ENCODE measurements at places on chromosomes 4 and X.

DNA sequence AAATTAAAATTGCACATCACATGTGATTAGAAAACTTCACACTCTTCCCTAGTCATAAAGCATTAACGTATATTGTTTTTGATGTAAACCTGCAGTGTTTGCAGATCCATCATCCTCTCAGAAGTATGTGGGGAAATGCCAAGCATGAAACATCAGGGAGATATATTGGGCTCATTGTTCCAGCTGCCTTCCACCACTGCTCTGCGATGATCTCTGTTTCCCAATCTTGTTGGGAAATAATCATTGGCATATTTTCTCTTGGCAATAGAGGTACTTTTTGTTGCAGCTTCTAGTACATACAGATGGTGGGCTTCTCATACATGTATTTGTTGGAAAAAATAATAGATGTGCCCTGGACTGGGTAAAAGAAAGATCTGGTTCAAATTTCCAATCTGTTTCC is 466.3 kb upstream of the HS3ST1 start:
- no peak for DNase-seq

DNA sequence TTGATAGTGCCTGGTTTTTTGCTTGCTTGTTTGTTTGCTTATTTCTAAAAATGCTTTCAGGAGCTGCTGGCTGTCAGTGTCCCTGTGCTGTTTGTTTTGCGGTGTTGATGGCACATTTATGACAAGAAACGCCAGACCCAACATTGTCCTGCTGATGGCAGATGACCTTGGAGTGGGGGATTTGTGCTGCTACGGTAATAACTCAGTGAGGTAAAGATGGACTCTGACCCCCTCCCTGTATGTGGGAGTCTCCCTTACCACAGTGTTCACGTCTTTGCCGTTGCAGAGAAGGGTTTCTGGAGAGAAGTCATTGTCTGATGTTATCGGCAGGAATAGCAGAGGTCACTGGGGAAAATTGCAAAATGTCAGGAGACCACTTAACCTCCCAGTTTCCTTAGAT is at the start of gene ARSH:
Gene ARSH (plus strand): TSS at position 52 of the 400 bp plus-strand sequence. CDS start 67 bp downstream, at position 119.
- no peak for DNase-seq

DNA sequence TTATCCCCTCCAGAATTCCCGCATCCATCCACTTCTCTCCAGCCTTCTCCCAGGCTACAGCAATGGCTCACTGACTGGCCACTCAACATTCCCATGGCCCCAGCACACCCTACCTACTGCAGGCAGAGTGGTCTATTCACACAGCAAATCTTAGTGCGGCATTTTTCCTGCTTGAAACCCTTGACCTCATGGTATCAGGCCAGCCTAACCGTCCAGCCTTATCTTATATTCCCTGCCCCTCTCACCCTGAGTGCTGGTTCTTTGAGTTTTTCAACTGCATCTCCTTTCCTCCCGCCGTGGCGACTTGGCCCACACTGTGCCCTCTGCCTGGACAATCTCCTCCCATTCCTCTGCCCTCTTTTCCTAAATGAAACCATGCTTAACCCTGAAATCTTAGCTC is 10.0 kb upstream of the S100G start:
- no peak for DNase-seq

- no peak for DNase-seq
Observed at GRCh38 chr4:76494871-76495590, 60.0 kb downstream of the SHROOM3 start.

DNA sequence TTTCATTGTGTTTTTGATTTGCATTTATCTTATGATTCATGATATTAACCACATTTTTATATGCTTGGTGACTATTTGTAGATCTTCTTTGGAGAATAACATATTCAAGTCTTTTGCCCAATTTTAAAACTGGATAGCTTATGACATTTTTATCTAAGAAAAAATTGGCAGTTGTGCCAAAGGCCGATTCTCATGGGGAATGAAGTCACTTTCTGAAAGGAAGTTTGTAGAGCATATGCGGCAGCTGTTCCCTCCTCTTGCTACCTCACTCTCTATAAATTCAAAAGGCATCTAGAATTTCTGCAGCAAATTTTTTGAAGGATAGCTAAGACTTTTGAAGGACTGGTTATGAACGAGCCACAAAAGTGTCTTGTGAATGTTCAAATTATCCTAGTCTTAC is 2353.5 kb downstream of the ARAP2 start:
- DNase-seq = no peak

GRCh38 chr4:176769514-176769913 is 23.2 kb downstream of the VEGFC start:
- DNase-seq = no peak

- no peak for DNase-seq
Observed at GRCh38 chrX:72308566-72309296, 3.0 kb upstream of the CITED1 start.

- no peak for DNase-seq
Observed at GRCh38 chr4:75235359-75235951, 278.7 kb downstream of the RCHY1 start.

- no peak for DNase-seq
Observed at GRCh38 chr4:6472387-6473263, at the start of gene PPP2R2C. Gene PPP2R2C, minus strand, starts transcription at chr4:6472614. Its CDS starts 385 bp downstream, at chr4:6472229.

GRCh38 chr4:120682981-120683380 is 239.5 kb downstream of the PRDM5 start:
- DNase-seq = no peak

GRCh38 chrX:57135287-57135686 is 1.9 kb downstream of the SPIN2A start:
- DNase-seq = no peak

DNA sequence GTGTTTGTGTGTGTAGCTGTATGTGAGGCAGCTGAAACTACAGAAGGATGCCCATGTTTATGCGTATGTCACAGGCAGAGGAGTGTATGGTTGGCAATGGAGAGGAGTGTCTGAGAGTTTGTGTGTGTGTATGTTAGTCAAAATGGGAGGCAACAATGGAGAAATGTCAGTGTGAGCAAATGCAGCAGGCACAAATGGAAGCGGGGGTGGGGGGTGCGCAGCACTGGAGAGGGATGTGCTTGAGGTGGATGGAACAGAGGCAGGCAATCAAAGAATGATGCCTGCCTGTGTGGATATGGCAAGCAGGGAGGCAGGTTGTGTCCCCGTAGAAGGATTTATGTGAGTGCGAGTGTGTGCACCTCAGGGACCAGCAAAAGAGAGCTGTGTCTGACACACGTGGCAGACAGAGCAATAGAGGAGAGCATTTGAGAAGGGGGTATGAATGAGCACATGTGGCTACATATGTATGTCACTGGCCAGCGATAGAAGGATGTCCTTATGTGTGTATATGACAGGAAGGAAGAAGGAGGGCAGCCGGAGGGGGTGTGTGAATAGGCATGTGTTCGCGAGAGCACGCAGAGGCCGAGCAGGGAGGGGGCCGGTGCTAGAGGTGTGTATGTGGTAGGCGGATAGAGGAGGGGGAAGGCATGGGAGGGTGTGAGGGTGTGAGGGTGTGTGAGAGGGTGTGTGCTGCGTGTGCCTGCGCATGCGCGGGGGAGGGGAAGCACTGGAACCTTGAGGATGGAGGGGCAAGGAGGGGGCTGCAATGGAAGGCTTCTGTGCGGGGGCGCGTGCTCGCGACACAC is 1.1 kb downstream of the PJA1 start:
- DNase-seq = peak; percentile 36

GRCh38 chrX:25002661-25003020 is 13.1 kb downstream of the ARX start:
- DNase-seq = no peak

DNA sequence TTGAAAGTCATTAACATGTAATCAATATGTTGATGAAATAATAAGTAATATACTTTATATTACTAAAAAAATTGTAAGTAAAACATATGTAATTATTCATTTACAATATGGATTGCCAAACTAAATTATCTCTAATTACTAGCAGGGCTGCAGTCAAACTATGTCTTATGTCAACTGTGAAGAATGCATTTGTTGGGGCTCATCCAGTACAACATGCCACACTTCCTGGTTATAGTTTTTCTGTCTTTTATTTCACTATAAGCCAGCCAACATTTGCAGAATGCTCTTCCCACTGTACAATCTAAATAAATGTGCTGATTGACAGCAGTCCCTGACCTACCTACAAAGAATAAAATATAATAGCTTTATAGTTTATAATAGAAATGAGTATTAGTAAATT is 975.4 kb upstream of the NDST4 start:
- DNase-seq = no peak

- DNase-seq = no peak
Observed at GRCh38 chrX:103562801-103563200, 22.5 kb upstream of the TCEAL4 start.

- DNase-seq = no peak
Observed at GRCh38 chrX:47662144-47662657, 3.2 kb upstream of the UXT start.

DNA sequence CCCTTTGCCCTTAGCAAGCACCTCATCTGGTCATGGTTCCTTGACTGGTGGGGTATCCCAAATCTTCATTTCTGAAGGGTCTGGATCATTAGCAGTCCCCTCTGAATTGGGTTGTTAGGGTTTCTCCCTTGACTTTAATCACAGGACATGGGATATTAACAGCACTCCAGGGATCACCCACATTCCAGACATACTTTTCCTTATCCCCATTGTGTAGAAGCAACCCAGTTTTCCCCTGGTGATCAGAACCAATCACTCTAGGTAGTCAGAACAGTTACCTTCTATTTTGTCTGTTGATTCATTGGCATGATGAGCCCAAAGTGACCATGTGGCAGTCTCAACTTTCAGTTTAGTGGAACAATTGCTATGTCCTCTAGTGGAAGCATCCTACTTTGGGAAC is 29.1 kb upstream of the GRSF1 start:
- DNase-seq = no peak

DNA sequence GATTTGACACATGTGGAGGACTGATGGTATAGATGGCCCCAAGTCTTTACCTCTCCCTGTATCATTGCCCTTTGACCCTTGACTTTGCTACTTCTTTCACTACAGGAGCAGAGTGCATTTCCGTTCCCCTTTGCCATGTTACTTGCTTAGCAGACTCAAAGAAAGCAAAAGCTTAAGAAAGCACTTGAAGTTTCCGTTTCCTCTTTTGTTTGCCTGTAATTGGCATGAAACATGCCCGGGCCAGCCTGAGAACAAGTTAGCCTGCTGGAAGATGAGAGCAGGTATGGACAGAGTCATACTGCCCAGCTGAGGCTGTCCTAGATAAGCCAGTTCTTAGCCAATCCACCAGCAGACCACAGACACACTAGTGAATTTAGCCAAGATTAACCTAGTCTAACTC is 206.0 kb downstream of the BCOR start:
- DNase-seq = no peak

- no peak for DNase-seq
Observed at GRCh38 chr4:20859097-20859781, 159.0 kb downstream of the PACRGL start.

DNA sequence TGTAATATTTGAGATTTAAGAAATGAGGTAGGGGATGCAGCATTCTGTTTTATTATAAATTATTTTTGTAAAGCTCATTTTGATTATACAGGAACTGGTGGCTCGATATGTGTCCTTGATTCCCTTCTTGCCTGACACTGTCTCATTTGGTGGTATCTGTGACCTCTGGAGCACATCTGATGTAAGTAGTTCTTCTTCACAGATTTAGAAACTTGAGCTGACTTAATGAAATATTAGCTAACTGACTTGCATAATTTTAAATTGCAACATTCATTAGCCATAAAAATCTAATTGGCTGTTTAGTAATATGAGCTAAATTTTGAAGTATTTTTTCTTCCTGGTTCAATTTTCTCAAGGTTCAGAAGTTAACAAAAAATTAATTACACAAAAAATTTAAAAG is 69.1 kb downstream of the FBXL5 start:
- no peak for DNase-seq

Data from activated T-cell treated with anti-CD3 and anti-CD28 coated beads for 4 hours (primary cell).